ENCODE measurements at places on chromosomes 12 and 14.

GRCh38 chr12:52087961-52088820 is 8.7 kb downstream of the SMIM41 start:
- DNase-seq, result peak; percentile 75

GRCh38 chr12:126432780-126433179 is 1367.5 kb downstream of the AACS start:
- DNase-seq, result no peak

DNA sequence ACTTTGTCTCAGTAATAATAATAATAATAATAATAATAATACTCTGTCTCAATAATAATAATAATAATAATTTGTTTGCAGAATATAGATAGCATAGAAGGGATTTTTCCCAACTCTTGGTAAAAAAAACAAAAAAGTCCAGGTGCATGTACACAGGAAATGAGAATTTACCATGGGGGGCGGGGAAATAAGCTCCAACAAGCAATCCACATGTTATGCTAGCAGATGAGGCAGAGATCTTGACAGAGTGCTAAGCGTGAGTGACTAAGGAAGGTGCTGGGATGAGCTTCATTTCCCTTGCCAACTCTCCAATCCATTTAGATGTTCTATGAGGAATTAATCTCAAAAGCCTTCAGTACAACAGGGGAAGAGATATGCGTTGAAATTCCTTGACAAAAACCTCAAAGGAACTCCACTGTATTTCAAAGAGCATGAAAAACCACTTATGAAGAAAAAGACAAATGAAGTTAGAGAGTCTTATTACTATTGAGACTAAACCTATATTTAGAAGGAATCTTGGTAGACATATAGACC is 44.9 kb upstream of the GTF2A1 start:
- no peak for DNase-seq

- no peak for DNase-seq
These were observed 123.3 kb upstream of the BTG1 start for GRCh38 chr12:92268946-92269345.

- no peak for DNase-seq
These were observed 175.0 kb upstream of the TMEM132C start for GRCh38 chr12:128091951-128092382.

DNA sequence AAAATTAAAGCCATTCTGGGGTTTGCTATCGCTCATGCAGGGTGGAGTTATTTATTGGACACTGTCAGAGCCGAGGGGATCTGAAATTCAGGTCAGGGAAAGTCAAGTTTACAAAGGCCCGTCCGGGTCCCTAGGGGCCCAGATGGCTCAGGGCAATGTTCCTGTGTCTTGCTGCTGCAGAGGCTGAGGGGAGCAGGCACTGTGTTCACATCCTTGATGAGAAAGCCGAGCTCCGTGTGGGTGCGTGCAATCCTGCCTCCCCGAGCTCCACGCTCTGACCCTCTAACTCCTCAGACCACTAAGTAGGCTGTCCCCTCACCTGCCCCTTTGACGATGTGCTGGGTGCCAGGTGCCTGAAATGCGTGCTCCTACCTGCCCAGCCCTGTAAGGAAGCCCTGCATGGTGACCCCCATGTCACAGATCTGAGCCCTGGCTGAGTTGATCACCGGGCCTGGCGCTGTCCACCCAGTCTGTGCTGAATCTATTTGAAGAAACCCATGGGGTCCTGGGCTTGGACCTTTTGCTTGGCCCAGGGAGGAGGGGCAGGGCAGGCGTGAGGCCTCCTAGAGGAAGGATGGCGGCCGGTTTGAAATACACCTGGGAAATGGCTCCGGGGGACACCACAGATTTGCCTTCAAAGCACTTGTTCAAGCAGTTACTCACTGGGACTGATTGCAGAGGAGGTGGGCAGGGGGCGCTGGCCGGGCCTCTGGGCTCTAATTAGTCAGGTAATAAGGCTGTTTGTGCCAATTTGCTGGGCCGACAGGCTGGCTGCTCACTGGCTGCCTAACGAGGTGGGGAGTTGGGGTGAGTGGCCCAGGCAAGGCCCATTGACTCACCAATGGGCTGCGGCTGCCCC is 204.3 kb downstream of the KIF26A start:
- DNase-seq, result no peak

DNA sequence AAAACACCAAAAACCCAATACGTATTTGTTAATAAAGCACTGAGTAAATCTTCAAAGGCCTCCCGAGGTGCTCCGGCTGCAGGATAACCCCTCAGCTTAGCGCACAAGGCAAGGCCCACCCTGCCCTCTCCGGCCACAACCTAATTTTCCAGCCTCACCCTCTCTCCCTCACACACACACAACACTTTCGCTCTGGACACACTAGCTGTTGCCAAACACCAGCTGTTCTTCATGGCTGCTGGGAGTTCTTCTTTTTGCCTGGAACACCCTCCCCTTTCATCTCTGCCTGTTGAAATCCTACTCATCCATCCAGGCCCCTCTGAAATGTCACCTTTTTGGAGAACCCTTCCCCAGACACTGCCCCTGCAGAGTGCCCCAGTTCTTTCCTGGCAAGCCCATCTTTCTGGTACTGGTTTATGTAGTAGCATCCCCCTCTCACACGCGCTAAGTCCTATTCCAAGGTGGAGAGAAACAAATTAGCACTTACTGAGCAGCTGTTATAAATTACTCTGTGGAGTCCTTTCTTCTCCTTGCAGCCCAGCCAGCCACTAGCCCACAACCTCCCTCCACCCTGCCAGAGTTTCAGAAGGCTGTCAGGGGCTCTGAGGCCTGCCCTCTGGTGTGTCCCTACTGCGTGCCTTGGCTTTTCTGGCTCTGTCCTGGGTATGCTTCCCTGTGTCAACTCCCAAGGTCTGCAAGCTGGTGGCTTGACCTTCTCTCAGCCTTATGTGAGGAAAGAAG is 805 bp upstream of the CRACR2A start:
- DNase-seq, result peak; percentile 23

DNA sequence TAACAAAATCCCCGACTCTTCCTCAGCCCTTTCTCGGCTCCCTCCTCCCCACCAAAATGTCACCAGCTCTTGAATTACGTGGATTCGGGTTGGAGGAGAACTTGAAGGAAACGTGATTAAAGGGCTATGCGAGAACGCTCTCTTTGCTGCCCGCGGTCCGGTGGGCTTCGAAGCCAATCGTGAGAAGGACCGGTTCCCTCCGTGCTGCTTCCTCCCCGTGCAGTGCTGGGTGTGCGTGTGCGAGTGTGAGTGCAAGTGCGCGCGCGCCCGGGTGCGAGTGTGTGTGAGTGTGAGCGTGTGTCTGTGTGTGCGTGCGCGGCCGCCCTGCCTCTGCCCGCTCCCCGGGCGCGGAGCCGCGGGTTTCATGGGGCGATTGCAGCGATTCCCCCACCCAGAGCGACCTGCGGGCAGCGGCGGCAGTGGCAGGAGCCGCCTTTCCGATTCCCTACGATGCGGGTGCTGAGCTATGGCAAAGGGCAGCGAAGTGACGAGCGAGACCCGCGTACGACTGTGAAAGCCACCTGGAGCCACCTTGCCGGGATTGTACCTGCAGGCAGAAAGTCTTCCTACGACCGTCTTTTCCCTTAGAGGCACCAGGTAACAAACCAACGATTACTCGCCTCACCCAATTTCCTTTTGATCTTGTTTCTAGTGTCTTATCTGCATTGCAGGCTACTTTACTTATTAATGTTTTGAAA is 1.4 kb downstream of the LRFN5 start:
- DNase-seq, result no peak

DNA sequence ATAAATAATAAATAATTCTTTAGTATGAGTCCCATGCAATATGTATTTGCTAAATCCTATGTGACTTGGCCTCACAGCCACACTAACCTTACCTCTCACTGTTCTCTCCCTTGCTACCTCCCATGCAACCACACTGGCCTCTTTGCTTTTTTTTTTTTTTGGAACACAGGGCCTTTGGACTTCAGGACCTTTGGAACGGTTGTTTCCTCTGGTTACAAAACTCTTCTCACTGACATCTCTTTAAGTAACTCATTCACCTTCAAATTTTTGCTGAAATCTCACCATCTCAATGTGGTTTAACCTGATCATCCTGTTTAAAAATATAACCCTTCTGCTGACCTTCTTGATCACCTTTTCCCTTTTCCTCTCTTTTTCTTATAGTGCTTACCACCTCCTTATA is 194.0 kb downstream of the SSPN start:
- no peak for DNase-seq

DNA sequence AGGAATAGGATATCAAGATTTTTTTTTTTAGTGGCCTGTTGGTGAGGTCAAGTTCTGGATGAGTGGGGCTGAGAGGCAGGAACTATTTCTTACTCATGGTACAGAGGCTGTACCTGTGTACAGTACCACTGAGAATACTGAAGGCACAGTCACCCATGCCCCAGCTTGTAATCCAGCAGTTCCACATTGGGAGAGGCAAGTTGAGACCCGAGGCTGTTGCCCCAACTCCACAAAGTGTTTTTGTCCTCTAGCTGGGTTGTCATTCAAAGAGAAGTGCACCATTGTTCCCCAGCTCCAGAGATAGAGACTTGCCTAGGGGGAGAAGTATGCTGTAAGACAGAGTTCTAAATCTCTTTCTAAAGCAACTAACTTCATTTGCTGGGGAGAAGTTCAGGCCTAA is 38.7 kb downstream of the ARID2 start:
- DNase-seq, result no peak

GRCh38 chr12:51924551-51925319 is 17.4 kb downstream of the ACVRL1 start:
- peak; percentile 60 for DNase-seq

- no peak for DNase-seq
These were observed 264.3 kb downstream of the PRKD1 start for GRCh38 chr14:29663281-29663801.

GRCh38 chr12:106096376-106096775 is 42.4 kb downstream of the NUAK1 start:
- DNase-seq, result no peak

DNA sequence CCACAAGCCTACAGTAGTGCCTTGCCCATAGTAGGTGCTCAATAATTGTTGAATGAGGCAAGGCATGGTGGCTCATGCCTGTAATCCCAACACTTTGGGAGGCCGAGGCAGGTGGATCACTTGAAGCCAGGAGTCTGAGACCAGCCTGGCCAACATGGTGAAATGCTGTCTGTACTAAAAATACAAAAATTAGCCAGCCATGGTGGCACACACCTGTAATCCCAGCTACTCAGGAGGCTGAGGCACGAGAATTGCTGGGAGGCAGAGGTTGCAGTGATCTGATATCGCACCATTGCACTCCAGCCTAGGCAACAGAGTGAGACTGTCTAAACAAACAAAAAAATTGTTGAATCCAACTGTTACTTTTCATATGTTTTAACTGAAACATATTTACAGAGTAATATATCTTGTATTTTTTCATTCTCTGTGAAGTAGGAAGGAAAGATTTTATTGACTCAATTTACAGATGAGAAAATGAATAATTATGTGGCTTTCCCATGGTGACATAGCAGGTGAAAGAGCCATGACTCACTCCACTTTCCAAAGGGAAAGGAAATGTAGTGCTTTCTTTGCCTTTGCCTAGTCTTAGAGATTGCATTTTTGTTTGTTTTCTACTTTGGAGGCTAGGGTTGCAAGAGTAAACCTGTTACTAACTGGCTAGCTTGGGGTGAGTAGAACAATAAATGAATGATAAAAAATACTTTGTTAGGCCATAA is 95.4 kb upstream of the SLC38A4 start:
- no peak for DNase-seq

GRCh38 chr12:25423355-25424050 is 129.6 kb downstream of the LMNTD1 start:
- DNase-seq, result no peak

DNA sequence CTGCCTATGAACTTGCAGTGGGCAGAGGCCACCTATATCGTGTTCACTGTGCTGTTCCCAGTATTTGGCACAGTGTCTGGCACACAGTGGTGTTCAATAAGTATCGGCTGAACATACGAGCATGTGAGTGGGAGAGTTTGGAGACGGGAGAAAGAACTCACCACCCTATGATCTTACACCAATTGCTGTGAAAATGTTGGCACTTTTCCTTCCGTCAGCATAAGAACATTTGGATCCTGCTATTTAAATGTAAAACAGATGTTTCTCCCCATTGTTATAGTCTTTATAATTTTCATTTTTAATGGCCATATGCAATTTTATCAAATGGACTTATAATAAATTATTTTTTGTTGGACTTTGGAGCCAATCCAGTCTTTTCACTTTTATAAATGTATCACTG is 144.4 kb downstream of the EFCAB11 start:
- no peak for DNase-seq

DNA sequence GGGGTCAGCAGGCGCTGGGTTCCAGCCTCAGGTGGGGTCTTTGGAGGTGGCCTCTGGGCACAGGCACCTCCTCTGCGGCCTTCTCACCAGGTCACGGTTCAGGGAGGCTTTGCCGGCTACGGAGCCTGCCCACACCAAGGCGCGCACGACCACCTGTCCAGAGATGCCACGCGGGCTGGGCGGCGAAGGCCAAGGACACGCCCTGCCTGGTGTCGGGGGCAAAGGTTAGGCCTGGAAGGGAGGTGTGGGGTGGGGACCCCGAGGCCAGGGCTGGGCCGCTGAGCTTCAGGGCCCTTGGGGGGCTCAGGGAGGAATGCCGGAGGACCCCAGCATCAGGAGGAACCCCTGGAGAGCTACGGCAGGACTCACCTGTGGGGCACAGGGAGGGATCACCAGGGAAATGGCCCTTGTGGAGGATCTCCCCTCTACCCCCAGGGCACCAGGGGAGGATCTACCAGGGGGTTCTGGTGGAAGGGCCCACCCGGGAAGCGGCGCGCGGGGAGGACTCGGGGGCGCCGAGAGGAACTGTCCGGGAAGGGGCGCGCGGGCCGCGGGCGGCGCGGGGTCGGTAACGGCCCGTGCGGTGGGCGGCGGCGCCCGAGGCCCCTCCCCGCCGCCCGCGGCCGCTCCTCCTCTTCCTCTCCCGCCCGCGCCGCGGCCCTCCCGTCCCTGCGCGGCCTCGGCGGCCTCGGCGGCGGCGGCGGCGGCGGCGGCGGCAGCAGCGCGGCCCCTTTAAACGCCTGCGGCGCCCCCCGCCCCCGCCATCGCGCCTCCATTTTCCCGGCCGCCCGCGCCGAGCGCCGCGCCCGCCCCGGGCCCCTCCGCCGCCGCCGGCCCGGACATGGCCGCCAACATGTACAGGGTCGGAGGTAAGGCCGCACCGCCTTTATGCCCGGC is at the start of gene MTA1:
Gene MTA1 (plus strand): TSS at position 633 of the 897 bp plus-strand sequence. CDS start 209 bp downstream, at position 842.
- peak; percentile 90 for DNase-seq

- DNase-seq, result no peak
These were observed 30.0 kb upstream of the STAB2 start for GRCh38 chr12:103556890-103557627.

DNA sequence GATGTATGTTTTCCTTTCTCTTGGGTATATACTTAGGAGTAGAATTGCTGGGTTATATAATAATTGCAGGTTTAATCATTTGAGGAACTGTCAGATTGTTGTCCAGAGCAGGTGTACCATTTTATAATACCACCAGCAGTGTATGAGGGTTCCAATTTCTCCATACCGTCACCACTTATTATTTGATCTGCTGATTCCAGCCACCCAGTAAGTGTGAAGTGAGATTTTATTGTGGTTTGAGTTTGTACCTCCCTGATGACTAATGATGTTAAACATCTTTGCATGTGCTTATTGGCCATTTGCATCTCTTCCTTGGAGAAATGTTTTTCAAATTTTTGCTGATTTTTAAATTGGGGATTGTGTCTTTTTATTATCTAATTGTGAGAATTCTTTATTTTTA is 15.1 kb downstream of the NCKAP5L start:
- no peak for DNase-seq
